ENCODE measurements at places on chromosomes 12 and 14. TPM values are rescaled to one million over a fixed set of nuclear protein-coding genes. Genes with fewer than 3 reads are reported as not detected.

CMA1 gene
- total RNA-seq: not detected

CCDC88C gene
- not detected for total RNA-seq

NKX2-1 gene
- total RNA-seq: not detected

CLEC4C gene
- total RNA-seq: not detected

OTUB2 gene
- total RNA-seq: 1.4 TPM

- no peak for DNase-seq
These were observed 408.5 kb upstream of the RPL10L start for GRCh38 chr14:47060050-47060449.

DNA sequence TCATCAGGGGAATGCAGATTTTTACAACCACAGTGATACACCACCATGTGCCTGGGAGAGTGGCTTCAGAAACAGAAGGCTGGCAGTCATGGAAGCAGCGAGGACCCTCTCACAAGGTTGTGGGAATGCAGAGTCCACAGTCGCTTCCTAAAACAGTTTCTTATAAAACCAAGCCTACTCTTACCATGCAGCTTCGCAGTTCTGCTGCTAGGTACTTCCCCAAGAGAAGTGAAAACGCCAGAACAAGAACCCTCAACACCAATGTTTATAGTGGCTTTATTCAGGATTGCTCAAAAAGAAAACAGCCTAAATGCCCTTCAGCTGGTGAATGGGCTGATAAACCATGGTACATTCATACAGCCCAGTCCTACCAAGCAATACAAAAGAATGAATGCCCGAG lies 87.2 kb downstream of the DDX51 start:
- no peak for DNase-seq

DNA sequence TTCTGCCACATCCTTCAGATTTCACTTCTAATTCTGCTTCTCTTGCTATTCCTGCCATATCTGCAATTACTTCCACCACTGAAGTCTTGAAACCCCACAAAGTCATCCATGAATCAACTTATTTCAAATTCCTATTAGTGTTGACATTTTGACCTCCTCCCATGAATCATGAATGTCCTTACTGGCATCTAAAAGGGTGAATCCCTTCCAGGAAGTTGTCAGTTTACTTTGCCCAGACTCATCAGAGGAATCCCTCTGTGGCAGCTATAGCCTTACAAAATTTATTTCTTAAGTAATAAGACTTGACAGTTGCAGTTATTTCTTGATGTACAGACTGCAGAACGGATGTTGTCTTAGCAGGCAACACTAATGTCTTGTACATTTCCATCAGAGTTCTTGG lies 162.9 kb downstream of the PCNX1 start:
- DNase-seq: peak; percentile 77

DNA sequence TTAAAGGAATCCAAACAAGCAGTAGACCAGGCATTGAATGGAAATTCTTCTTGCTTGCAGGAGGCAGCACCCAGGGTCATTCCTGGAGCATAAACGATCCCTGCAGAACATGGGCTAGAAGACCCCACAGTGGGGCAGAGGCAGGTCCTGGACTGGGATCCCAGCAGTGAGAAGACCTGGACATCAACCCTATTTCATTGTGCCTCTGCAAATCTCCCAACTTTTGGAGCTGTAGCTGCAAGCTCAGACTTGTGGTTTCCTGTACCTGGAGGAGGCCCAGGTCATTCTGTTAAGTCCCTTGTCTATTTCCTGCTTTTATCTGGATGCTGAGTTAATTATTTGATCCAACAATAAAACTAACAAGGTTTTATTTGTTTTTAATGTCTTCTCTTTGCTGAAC lies 61.7 kb downstream of the CALM1 start:
- no peak for DNase-seq

GRCh38 chr12:86744547-86745212 lies 488.5 kb upstream of the MGAT4C start:
- no peak for DNase-seq

DNA sequence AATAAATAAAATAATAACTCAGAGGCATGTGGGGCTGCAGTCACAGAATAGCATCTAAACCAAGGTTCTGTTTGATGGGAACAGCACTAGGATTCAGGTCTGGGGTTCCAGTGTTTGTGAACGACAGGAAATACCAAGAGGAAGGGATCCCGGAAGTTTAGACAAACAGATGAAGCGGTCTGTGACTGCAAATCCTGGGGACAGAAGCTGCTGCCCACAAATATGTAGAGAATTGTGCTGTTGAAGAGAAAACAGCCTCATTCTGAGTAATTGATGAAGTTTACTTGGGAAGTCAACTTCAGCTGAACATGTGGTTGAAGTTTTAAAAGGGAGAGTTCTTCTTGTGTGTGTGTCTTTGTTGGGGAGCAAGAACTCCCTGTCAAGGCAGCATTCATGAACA lies 98.4 kb upstream of the TBX5 start:
- peak; percentile 49 for DNase-seq

Data from HFFc6 (cell line).